ENCODE measurements at places on chromosomes 2 and 18.

DNA sequence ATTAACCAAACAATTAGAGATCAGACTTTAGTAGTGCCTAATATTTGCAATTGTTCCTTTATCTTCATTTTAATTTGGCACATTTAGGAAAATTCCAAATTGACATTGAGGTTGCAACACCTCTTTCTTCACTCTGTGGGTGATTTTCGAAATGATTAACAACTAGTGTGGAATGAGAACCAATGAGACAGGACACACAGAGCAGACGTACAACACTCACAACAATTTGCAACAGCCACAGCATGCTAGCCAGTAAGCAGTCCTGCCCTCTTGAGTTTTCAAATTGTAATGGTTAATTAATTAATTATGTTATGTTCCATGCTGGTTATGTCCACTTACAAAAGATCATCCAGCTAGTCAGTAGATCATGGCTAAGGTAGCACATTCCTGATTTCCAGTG lies 339.3 kb downstream of the LRP1B start:
- DNase-seq = no peak

DNA sequence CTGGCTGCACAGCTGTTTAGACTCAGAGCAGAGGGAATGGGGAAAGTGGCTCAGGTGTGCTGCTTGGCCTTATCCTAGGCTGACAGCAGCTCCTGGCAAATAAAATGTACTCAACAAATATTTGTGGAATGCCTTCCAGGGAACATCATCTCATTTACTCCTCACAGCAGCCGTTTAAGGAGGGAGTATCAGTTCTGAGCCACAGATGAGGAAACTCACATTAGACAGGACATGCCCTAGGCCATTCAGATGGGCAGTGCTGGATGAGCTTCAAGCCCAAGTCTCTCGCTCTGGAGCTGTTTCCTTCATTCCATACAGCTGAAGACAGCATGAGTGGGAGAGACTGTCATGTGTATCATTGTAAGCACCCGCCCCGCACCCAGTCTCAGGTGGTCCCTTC lies 129.6 kb upstream of the CNGA3 start:
- no peak for DNase-seq

- no peak for DNase-seq
Observed at GRCh38 chr2:63665091-63665490, 76.3 kb downstream of the MDH1 start.

GRCh38 chr2:209495855-209496585 lies 72.2 kb downstream of the MAP2 start:
- no peak for DNase-seq

DNA sequence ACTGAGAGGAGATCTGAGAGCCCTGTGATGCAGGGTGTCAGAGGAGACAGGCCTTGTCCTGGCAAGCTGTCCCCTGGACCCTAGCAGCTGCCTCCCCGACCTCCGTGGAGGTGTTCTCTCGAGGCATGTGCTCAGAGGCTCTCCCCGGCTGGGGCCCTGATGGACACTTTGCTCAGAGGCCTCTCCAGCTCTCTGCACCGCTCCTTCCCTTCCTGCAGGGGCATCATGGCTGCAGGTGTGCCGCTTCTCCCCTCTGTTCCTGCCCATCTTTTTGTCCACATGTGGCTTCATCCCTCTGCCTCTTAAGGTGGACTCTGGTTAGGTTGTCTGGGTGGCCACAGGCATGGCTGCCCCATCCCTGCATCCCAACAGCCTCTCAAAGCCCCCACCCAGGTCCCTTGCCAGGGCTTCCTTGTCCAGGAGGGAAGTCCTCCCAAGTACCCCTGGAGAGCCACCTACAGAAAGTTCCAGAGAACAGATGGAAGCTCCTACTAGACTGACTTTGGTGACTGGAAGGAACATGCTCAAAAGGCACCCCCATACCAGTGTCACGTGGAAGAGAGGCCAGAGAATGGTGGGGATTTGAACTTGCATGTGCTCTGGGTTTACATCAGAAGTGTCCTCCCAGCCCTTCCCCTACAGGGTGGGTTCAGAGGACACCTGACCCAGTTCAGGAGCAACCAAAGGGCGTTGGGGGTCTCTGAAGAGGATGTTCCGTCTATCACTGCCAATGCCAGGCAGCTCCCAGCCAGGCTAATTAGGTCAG lies 120.4 kb downstream of the KLHL29 start:
- no peak for DNase-seq

DNA sequence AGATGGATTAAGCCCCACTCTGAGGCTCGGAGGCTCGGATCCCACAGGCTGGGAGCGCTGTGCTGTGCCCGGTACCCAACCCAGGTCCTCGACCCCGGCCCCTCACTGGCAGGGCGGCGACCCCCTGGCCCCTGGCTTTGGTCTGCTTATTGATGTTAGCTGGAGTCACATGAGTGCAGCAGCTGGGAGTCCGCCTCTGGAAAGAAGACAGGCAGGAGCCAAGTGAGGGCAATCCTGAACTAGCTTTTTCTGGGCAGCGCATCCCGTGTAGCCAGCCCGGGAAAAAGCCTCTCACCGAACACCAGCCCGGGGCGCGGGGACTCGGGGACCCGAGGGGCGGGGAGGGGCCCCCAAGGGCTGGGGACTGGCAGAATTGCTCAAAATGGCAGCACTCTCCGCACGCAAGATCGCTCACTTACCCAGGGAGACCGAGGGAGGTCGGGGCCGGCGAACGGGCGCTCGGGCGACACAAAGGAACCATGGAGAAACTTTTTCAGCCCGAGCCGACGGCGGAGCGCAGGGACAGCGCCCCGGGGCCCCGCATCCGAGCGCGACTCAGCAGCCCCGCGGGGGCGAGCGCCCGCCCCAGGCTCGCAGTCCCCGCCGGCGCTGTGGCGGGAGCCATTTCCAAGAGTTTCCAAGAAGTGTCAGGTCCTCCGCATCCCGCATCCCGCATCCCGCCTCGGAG lies 567 bp downstream of the TMEM200C start:
- DNase-seq = no peak

GRCh38 chr2:181176540-181176939 lies 196.1 kb downstream of the UBE2E3 start:
- no peak for DNase-seq

DNA sequence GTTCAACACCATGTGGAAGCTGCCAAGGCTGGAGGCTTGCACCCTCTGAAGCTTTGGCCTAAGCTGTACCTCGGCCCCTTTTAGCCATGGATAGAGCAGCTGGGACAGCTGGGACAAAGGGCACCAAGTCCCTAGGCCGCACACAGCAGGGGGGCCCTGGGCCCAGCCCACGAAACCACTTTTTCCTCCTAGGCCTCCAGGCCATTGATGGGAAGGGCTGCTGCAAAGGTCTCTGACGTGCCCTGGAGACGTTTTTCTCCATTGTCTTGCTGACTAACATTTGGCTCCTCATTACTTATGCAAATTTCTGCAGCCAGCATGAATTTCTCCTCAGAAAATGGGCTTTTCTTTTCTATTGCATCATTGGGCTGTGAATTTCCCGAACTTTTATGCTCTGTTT lies 13.7 kb downstream of the RAPGEF4 start:
- no peak for DNase-seq

- DNase-seq = no peak
Observed at GRCh38 chr18:12059334-12060181, 34.1 kb upstream of the ANKRD62 start.

DNA sequence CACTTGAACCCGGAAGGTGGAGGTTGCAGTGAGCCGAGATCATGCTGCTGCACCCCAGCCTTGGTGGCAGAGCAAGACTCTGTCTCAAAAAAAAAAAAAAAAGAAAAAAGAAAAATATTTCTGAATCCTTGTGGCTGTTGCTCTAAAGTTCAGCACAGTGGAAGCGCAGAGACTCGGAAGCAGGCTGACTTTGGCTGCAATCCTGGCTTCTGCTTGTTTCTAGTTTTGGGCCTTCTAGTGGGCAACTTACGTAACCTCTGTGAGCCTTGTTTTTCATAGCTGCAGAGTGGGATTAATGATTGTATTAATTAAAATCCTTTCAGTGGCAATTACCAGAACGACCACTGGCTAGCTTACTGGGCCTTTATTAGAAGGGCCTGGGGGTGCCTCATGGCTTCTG lies 28.4 kb downstream of the GNLY start:
- DNase-seq = no peak

- no peak for DNase-seq
Observed at GRCh38 chr2:10601866-10602566, 87.8 kb downstream of the NOL10 start.

DNA sequence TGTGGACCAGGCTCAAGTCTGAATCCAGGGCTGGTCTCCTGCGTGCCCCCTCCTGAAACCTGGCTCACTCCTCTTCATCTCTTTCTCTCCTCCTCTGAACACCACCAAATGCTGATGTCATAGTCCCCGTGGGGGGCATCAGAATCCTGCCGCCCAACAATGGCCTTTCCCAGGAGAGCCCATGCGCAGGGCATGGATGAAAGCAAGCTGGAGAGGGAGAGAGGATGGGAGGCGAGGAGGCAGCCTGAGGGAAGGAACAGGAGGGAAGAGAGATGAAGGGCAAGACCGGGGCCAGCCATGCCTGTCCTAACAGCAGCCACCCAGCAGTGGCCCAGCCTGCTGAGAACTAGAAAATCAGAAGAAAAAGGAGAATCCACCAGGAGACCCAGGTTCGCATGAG lies 22.3 kb upstream of the LPIN1 start:
- no peak for DNase-seq

- DNase-seq = no peak
Observed at GRCh38 chr2:118481299-118481698, 366.1 kb downstream of the EN1 start.

- no peak for DNase-seq
Observed at GRCh38 chr2:17588031-17588430, 47.5 kb downstream of the VSNL1 start.

GRCh38 chr18:9017905-9018227 lies 84.6 kb upstream of the NDUFV2 start:
- DNase-seq = no peak

DNA sequence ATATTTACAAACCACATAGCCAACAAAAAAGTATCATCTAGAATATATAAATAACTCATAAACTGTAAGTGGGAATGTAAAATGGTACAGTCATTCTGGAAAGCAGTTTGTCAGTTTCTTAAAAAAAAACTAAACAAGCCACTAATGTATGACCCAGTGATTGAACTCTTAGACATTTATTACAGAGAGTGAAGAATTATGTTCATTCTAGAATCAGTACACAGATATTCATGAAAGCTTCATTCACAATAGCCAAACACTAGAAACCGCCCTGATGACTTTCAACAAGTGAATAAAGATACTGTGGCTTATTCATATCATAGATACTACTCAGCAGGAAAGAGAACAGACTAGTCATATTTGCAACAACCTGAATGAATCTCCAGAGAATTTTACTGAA lies 1541.5 kb downstream of the LRP1B start:
- no peak for DNase-seq
